ENCODE measurements at places on chromosomes 12 and 14.

DNA sequence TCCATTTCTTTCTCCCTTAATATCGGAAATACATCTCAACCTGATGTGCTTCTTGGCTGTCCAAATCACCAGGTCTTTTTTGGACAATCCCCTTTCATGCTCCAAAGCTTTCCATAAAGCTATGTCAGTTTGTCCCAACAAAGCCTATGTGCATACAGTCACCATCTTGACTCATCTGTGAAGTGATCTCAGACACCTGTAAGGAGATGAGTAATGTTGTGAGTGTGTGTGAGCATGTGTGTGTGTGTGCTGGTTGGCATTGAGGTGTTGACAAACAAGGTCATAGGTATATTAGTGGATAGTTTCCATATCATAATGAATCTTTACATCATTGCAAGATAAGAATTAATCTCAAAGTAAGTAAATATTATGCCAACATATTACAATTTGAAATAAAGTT is 1243.3 kb upstream of the SEL1L start:
- DNase-seq, result no peak

DNA sequence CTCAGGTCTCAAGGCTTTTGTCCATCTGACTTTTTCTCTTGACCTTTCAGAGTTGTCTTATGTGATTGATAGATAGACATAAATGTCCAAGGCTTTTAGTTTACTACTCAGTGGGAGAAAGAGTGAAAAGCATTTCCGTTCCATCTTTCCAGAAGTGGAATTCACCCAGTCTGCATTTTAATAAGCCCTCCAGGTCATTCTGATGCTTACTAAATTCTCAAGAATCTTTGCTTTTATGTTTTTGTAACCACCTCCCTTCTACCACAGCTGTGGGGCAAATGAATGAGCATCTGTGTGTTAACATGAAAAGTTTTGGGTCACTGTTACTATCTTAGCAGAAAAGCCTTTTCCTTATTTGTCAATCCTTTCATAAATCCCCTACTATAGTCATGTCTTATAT is 251.4 kb downstream of the LRIG3 start:
- DNase-seq, result no peak

GRCh38 chr14:72781561-72782508 is 112.1 kb downstream of the DPF3 start:
- no peak for DNase-seq

- DNase-seq, result no peak
These were observed 34.0 kb downstream of the LEMD3 start for GRCh38 chr12:65203376-65203775.

DNA sequence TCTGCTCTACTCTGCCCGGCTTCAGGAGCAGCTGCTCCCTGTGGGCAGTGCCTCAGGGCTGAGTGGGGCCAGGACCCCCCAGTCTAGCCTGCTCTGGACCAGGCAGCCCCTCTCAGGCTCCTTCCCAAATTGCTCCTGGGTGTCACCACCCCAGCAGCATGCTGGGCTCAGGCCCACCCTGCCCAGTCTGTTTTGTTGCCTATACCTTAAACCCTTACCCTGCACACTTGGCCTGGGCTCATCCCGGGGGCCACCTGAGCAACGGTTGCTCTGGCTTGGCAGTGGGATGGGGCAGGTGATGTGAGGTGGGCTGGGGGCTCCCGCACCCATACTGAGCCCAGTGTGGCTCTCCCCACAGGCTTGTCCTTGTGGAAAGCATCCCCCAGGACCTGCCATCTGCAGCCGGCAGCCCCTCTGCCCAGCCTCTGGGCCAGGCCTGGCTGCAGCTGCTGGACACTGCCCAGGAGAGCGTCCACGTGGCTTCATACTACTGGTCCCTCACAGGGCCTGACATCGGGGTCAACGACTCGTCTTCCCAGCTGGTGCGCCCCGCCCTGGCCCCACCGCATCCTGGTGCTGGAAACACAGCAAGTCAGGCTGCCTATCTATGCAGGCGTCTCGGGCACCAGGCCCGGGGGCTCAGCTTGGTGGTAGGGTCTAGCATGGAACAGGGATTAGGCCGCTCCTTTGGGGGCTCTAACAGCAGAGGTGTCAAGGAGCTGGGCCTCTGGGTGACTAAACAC is 3.9 kb downstream of the PLD4 start:
- DNase-seq, result no peak

DNA sequence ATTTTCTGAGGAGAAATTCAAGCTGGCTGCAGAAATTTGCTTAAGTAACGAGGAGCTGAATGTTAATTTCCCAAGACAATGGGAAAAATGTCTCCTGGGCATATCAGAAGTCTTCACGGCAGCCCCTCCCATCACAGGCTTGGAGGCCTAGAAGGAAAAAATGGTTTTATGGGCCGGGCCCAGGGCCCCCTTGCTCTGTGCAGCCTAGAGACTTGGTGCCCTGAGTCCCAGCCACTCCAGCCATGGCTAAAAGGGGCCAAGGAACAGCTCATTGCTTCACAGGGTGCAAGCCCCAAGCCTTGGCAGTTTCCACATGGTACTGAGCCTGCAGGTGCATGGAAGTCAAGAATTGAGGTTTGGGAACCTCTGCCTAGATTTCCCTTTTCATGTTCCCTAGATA is 24.3 kb upstream of the HSP90AA1 start:
- no peak for DNase-seq
